ENCODE measurements at places on chromosomes 5 and 9. TPM values are rescaled to one million over a fixed set of nuclear protein-coding genes. Genes with fewer than 3 reads are reported as not detected.

Gene HSPB3
- total RNA-seq, result not detected

Gene ASS1
- 0.91 TPM for total RNA-seq

Gene PHF24
- 0.06 TPM for total RNA-seq

Gene ZNF454
- not detected for total RNA-seq

Gene SPATA9
- total RNA-seq, result not detected

Gene RNF208
- 9.4 TPM for total RNA-seq

DNA sequence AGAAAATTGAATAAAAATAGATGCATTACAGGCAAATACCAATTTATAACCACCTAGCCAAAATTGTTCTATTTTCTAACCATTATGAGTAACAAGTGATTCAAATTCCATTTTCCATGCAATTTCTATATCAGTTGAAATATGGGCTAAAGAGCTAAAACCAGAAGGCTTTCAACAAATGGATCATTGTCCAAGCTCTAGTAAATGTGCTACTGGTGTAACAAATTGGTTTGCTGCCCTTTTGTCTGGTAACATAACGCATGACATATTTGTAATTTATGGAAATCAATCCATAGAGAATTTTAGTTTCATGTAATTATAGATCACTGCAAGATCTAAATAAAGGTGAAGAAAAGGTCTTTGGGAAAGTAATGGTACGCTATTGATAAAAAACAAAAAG lies 708.0 kb upstream of the GRAMD2B start:
- no peak for DNase-seq

DNA sequence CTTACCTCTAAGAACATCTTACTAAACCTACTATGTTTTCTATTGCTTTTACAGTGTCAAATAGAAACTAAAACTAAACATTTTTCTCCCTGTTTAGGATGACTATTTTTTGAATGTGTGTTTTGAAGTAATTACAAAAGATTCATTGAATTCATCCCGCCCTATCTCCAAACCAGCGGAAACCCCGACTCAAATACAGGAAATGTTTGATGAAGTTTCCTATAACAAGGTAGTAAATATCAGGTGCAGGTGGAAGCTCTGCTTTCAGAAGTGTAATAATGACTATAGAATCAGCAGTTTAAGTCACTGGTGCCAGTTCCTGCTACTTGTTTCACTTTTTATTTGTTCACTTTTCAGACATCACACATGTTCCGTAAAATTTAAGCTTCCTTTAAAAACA lies 20.0 kb downstream of the ERAP2 start:
- no peak for DNase-seq

DNA sequence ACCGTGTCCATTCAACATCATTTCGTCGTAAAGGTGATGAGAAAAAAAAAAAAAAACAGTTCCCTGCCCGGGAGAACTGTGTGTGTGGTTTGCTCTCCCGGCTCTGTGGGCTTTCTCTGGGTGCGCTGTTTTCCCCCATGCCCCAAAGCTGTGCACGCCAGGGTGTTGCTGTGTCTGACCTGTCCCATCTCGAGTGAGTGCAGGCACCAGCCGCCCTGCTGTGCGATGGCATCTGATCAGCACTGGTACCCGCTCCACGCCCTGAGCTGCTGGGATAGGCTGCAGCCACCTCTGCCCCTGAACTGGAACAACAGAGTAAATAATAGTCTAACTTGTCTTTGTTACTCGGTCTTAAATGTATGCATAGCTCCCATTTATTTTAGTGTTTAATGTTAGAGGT lies 33.3 kb downstream of the CEP72 start:
- DNase-seq, result no peak

DNA sequence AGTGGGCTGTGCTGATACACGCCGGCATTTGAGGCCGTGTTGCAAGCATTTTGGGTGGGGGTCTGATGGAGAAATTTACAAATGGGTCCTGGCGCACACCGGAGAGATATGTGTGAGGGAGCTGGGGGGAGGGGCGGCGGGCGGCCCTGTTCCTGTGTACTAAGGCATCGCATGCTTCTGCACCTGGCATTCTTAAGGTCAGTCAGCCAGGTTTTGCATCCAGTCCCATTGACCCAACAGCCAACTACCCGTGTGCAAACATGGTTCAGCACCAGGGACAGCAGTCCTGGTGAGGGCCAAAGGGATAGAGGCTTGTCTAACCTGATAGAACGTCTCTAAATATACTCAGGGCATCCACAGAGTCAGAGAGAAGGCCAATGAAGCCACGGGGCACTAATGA lies 839 bp downstream of the GABRG2 start:
- no peak for DNase-seq

DNA sequence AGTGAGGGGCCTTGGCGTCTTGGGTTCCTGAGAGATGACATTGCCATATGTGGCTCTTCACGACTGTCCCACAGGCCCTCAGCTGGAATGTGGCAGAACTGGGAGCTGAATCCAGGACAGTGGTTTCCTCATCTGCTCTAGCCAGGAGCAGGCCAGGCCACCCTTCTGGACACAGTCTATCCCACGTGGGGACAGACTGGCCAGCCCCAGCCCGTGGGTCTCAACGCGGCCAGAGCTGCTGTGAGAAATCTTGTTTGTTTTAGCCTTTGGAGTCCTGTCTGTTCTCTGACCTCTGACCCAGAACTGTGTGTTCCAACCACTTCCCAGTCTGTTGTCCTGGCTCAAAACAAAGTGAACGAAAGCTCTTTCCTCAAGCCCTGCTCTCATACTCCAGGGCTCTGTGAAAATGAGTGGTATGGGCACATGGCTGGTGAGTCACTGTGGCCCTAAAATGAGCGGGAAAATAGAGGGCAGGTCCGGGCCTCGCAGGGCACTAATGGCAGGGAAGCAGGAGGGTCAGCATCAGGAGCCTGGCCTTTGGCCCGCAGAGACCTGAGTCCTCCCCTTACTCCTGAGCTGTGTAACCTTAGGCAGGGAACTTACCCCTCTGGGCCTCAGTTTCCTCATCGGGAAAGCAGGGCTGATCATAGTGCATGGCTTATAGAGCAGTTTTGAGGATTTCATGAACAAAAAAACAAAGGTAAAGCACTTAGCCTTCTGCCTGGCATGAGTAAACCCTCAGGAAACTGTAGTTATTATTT lies 34.8 kb upstream of the GLRX start:
- DNase-seq, result no peak

- DNase-seq, result no peak
Observed at GRCh38 chr5:172832383-172833315, 1.4 kb upstream of the ERGIC1 start.

GRCh38 chr5:145465474-145466263 lies 369.5 kb downstream of the PRELID2 start:
- DNase-seq, result no peak

GRCh38 chr9:113503131-113503541 lies 39.6 kb downstream of the RGS3 start:
- no peak for DNase-seq

DNA sequence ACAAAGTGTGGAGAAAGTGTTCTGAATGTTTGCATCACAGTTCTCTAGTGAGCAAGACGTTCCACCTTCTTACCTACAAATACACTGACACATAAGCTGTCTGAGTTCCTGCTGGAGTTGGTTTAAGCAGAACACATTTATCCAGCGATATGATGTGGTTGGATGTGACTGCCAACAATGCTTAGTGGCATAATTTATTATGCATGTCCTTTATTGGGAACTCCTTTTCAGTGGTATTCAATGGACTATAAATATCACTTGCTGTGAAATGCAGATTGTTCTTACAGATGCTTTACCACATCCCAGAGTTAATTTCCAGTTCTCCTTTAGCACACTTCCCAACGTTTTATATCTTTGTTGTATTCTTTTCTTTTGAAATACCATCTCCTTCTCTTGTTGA lies 222.2 kb downstream of the LURAP1L start:
- DNase-seq, result no peak

- DNase-seq, result no peak
Observed at GRCh38 chr5:166594567-166594966, 1696.9 kb upstream of the WWC1 start.

GRCh38 chr9:113542741-113543140 lies 79.2 kb downstream of the RGS3 start:
- no peak for DNase-seq

GRCh38 chr5:147430628-147431027 lies 79.2 kb downstream of the DPYSL3 start:
- no peak for DNase-seq

DNA sequence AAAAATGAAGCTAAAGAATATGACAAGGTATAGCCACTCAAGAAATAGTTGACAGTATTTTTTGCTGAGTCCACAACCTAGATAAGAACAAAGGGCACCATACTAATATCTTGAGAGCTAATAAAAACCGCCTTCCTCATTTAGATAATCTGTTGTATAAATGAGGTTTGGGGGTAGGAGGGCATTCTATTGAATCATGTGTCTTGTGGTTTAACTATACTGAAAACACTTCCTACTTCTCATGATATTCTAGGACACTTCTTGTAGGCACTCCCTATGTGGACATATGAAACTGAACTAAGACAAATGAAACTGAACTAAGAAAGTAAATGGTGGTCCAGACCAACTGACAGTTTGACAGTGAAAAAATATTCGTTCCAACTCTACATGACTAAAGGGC lies 1268.5 kb upstream of the C9orf72 start:
- no peak for DNase-seq

- DNase-seq, result no peak
Observed at GRCh38 chr5:10338686-10339057, 14.8 kb upstream of the MARCHF6 start.

All from activated naive CD4-positive, alpha-beta T cell treated with anti-CD3 and anti-CD28 coated beads, Interleukin-2, amount 50 U/mL, for 72 hours (primary cell).